ENCODE measurements at places on chromosomes 5 and 9. TPM values are rescaled to one million over a fixed set of nuclear protein-coding genes. Genes with fewer than 3 reads are reported as not detected.

The CDC25C gene
- total RNA-seq: 20.5 TPM

The OMD gene
- not detected for total RNA-seq

The PCDHGC5 gene
- 2.0 TPM for total RNA-seq

The SIT1 gene
- total RNA-seq: not detected

The TEK gene
- total RNA-seq: 2.0 TPM

The SLC6A18 gene
- total RNA-seq: not detected

The TEX48 gene
- not detected for total RNA-seq
